Stimulated activated CD8-positive, alpha-beta memory T cell treated with anti-CD3 and anti-CD28 coated beads, Interleukin-12 subunit alpha, Interleukin-12 subunit beta, amount 100 ng/mL, for 4 hours (primary cell): ENCODE measurements at places on chromosomes 1 and 21.

- DNase-seq: no peak
These were observed 26.9 kb upstream of the TCEA3 start for GRCh38 chr1:23451441-23451840.

- no peak for DNase-seq
These were observed 8.9 kb upstream of the CTSE start for GRCh38 chr1:206032380-206033140.

DNA sequence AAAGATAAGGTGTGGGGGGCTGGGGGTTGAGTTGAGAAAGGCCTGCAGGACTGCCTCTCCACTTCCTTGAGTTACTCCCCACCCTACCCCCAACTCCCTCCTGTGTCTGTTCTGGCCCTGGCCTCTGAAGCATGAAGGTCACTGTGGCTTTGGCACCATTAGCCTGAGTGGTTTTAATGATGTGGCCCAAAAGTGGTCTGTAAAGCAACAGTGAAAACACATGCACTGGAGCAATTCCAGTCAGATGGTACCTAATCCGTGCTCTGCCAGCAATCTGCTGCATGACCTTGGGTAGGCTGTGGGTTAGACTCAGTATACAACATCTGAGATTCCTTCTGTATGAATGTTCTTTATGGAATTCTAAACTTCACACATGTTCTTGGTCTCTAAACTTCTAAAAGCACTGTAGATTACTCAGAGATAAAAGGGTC lies 86.5 kb upstream of the ATP1A1 start:
- DNase-seq: no peak

- DNase-seq: no peak
These were observed 40.0 kb upstream of the ATP2B4 start for GRCh38 chr1:203586496-203587081.

- DNase-seq: no peak
These were observed 30.4 kb upstream of the C1orf174 start for GRCh38 chr1:3930301-3931006.

DNA sequence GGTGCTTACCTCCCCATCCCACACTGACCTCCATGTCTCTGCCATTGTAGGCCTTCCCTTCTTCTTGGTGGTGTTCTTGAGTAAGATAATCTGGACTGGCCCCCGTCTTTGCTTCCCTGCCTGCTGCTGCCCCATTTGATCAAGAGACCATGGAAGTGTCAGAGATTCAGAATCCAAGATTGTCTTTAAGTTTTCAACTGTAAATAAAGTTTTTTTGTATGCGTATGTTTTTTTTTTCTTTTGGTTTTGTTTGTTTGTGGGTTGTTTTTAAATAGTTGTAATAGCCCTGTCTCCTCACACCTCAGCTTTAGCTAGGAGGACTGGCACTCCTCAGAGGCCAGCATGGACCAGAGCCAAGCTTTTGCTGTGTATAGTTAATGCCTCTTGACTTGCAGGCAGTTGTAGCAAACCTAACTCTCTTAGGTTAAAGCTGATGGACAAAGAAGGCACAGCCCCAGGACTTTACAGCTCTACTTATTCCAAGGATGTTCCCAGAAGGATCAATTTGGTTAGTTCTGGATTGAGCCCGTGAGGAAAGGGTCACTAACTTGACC lies 5.6 kb upstream of the YBX1 start:
- DNase-seq: no peak

DNA sequence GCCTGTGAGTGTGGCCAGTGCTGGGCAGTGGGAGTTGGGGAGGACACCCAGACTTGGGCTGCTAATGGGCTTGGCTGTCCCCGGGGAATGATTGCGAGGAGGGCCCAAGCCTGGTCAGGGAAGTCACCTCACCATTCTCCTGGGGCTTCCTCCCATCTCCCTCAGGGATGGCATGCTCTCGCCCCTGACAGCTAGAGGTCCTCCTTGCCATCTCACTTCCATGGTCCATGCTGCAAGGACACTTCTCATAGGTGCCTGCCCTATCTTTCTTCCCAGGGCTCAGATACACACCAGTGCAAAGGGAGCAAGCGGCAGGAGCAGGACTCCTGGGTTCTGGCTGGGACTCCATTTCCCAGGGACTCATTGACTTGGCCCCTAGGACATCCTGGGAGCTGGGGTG lies 4.1 kb downstream of the NTRK1 start:
- DNase-seq: no peak

- no peak for DNase-seq
These were observed 24.8 kb upstream of the CNIH3 start for GRCh38 chr1:224591326-224591725.

GRCh38 chr1:211788626-211789025 lies 41.9 kb downstream of the LPGAT1 start:
- DNase-seq: no peak

- DNase-seq: no peak
These were observed 36.7 kb downstream of the NPHP4 start for GRCh38 chr1:5955479-5955977.

- no peak for DNase-seq
These were observed 9.8 kb downstream of the IFNGR2 start for GRCh38 chr21:33412832-33413519.

DNA sequence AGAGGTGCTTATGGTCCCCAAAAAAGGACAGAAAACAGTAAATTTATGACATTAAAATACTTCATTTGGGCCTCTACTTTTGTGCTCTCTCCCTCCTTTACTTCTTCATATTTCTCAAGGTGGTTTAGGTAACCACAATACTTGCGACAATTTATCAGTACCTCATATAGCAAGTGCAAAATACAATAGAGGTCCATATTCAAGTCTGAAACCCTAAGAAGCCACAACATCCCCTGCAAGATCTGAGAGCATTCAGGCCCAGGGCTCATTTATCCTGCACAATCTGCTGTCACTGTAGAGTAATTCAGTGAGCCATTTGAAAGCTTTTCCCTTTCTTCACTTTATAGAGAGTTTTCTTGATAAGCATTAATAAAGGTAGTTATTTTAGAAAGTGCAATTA lies 24.2 kb upstream of the ATP6V1G3 start:
- DNase-seq: no peak

DNA sequence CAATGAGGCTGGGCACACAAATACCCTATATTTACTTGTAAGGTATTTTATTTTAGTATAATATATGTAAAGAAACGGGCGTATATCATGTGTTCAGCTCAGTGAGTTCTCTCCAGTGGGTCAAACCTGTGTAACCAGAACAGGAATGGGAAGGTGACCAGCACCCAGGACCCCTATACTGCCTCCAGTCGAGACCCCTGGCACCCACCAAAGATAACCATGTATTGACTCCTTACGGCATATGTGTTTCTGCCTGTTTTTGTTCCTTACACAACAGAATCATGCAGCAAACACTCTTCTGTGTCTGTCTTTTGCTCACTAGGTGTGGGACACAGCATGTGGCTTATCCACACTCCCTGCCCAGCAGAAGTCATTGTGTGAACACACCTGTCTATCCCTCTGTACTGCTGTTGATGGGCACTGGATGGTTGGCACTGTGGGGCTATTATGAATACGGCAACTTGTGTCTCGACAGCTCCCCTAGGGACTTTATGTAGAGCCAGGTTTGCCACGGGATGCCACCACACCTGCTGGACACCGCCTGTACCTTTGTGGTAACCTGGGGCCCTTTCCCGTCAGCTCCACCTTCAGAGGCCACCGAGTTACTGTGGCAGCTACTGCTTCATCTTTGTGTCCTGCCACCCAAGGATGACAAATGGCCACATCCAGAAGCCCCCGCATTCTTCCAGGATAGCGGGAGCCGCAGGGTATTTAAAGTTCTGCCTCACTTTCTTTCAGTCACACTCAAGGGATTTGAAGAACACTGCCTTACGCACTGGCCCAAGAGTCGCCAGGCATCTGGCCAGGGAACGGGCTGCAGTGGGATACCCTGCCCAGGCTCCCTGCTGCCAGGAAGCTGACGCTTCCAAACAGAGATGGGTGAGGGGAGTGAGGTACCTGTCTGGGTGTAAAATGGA lies 23.5 kb upstream of the C2CD2 start:
- DNase-seq: no peak

DNA sequence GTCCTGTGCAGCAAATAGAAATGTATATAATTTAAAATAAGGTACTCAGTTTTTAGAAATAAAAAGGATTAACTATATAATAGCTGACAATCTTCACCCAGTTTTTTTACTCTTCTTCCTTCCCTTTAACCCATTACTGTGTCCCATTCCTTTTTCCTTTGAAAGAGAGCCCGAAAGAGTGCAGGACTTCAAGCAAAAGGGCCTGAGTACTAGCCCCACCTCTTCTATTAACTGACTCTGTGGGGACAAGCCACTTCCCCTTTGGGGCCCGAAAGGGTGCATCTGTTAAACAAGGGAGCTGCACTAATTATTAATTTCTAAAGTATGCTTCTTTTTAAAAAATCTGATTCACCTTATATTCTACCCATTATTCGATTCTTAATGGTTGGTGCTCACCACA lies 3.3 kb downstream of the USP24 start:
- no peak for DNase-seq

DNA sequence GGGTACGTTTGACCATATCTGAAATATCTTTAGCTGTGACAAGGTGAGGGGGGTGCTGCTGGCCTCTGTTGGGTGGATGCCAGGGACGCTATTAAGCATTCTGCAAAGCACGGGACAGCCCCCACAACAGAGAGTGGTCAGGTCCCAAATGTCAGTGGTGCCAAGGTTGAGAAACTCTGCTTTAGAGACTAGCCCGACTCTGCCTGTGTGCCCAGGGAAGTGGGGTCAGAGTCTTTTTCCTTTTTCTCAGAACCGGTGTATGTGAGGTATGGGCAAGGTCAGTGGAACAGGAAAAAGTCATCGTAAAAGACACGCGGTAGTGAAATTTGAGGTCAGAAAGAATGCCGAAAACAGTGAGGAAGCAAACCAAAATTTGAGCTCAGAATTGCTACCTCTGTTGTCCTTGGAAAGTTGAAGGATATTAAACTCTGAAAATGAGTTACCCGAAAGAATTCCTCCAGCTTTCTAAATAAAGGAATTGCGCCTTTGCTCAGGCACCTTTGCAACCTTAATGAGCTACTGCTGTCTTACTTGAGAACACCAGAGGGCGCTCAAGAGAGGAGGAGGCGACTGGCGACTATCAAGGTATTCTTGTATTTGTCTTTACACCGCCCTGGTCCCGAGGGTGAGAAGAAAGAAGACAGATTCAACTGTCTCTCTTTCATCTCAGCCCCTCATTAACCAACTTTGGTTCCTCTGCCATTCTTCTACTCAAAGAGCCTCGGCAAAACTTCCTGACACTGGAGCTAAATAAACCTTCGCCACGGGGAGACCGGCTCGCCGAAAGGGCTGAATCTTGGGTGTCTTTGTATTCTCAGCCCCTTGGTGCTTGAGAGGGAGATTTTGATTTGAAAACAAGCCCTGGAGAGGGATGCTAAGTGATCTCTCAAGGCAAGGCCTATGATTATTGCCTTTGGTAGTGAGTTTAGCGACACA lies 85.4 kb upstream of the OLIG2 start:
- DNase-seq: no peak

- DNase-seq: no peak
These were observed 35.4 kb upstream of the MYBPHL start for GRCh38 chr1:109341944-109342930.

DNA sequence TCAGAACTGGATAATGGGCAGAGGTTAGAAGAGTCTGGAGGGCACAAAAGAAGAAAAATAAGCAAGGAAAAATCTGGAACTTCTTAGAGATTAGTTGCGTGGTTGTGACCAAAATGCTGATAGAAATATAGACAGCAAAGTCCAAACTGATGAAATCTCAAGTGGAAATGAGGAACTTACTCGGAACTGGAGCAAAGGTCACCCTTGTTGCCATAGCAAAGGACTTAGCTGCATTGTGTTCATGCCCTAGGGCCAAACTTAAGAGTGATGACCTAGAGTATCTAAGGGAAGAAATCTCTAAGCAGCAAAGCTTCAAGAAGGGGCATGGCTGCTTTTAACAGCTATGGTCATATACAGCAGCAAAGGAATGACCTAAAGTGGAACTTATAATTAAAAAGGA lies 180.0 kb downstream of the TTLL7 start:
- no peak for DNase-seq

GRCh38 chr1:40594187-40594531 lies 62.7 kb downstream of the ZNF684 start:
- DNase-seq: no peak

GRCh38 chr1:214472364-214472763 lies 79.0 kb downstream of the PTPN14 start:
- no peak for DNase-seq

DNA sequence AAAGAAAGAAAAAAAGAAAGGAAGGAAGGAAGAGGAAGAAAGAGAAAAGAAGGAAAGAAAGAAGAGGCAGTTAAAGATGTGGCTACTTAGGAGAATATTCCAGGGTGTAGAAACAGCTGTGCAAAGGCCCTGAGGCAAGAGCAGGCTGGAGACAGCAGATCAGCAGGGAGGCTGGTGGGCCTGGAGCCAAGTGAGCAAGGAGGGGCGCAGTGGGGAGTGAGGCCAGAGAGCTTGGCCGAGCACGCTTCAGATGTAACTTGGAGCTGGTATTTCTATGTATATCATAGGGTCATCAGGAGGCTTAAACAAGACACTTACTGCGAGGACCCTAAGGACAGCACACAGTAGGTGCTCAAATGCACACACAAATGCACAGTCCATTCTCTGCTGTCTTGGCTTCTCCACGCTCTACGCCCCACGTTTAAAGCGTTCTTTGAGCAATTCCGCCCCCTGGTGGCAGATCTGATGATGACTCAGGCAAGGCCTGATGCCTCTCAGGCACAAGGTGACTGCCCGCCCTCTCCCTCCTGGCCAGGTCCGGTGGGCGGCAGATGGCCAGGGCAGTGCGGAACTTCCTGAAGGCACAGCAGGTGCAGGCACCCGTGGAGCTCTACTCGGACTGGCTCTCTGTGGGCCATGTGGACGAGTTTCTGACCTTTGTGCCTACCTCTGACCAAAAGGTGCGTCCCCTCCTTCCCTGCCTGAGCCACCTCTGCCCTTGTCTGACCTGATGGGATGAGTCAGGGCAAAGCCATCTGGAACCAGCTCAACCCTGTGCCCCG lies 11.9 kb upstream of the PADI3 start:
- DNase-seq: peak; percentile 61

GRCh38 chr1:14634486-14634885 lies 36.0 kb downstream of the KAZN start:
- DNase-seq: no peak

- DNase-seq: no peak
These were observed 19.0 kb downstream of the KIAA0040 start for GRCh38 chr1:175173531-175173930.

DNA sequence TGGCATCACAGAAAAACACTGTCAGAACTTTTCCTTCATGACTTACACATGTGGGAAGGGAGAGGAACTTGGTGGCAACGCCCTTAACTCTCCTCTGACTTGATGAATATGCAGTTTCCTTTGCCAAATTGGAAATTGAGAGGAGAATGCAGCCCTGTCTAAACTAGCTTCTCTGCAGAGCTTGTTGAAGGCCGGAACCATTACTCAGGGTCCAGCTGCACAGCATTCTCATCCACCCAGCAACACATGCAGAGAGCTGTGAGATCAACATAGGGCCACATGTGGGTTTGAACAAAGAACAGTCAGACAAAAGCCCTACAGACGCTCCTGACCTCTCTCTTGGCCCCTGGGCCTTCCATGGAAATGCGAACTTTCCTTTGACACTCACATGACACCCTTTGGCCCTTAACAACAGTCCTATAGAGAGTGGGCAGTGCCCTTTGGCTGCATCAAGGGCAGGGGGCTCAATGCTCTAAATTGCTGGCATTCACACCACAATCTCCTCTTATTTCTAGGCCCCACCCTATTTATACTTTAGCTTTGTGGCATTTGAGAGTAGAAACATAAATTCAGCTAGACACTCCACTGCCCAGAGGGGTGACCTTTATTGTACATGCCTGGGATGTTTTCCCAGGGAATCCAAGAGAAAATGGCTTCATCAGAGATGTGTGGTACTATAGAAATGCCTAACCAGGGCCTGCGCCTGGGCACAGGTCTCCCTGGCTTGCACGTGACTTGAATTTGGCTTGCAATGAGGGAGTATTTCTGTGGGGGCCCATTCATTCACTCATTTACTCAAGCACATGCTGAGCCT lies 64.4 kb downstream of the CDC7 start:
- no peak for DNase-seq
